ENCODE measurements at places on chromosomes 16 and 17.

DNA sequence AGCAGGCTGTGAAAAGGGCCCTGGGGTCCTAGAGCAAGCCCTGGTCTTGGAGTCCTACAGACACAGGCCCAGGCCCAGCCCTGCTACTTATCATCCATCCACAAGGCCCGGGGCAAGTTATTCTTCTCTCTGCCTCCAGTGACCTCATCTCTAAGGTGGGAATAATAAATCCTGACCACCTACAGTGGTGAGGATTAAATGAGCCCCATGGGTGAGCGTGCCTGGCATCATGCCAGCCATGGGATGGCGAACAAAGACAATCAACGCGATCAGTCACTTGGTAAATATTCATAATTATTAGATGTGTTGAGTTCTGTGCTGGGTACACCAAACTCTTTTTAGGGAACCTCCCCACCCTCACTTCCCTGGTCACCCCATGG, 5.5 kb downstream of the KRT15 start:
- DNase-seq, result no peak

DNA sequence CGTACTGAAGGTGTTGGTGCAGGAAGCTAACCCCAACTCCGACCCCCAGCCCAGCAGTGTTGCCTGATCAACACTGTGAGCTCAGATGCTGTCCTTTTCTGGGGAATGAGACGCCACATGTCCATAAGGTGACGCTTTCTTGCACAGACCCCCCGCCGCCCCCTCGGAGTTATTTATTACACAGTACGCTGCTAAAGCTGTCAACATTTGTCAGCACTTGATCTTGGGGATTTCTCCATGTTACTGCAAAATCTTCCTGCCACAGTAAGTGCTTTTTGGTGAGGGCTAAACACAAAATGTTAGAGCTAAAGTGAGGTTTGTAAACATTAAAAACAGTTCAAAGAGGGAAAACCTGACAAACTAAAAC, 15.9 kb downstream of the CMTM3 start:
- DNase-seq, result no peak

DNA sequence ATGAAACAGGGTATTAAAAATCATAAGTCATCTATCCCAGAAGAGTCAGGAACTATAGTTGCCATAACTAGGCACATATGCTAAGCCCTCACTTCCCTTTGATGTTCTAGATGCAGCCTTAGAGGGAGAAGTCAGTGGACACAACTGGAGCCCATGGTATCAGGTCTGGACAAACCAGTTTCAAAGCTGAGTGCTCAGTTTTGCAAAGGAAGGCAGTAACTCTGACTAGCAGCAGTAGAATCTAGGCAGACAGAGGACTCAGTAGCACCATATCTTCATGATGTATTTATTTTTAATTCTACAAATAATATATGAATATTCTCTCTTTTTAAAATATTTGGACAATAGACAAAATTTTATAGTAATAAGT, 11.7 kb upstream of the FAM20A start:
- no peak for DNase-seq

DNA sequence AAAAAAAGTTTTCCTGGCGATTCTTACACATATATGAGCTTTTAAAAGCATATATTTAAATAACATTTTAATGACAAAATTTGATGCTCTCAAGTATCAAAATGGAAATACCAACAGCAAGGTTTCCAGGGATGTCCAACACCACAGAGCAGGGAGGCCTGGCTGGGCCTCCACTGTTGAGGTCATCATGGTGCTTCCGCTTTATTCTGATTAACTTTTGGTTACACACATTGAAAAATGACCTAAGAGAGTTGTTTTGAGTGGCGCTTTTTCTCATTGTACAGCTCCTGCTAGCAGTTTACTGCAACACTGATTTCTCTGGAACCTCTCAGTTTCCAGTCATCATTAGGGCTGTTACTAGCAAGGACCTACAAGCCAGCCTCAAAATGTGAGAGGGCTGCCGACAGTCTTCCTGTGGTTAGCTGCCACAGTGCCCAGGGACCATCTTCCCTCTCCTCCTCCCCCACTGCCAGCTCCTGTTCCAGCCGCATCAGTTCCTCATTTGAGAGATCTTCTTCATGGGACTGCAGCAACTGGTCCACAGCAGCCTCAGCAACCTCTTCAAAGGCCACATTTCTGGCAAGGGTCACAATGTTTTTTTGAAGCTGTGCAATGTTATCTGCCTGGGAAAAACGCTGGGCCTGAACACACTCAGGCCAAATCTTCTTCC, 21.3 kb downstream of the DEF8 start:
- DNase-seq, result no peak

DNA sequence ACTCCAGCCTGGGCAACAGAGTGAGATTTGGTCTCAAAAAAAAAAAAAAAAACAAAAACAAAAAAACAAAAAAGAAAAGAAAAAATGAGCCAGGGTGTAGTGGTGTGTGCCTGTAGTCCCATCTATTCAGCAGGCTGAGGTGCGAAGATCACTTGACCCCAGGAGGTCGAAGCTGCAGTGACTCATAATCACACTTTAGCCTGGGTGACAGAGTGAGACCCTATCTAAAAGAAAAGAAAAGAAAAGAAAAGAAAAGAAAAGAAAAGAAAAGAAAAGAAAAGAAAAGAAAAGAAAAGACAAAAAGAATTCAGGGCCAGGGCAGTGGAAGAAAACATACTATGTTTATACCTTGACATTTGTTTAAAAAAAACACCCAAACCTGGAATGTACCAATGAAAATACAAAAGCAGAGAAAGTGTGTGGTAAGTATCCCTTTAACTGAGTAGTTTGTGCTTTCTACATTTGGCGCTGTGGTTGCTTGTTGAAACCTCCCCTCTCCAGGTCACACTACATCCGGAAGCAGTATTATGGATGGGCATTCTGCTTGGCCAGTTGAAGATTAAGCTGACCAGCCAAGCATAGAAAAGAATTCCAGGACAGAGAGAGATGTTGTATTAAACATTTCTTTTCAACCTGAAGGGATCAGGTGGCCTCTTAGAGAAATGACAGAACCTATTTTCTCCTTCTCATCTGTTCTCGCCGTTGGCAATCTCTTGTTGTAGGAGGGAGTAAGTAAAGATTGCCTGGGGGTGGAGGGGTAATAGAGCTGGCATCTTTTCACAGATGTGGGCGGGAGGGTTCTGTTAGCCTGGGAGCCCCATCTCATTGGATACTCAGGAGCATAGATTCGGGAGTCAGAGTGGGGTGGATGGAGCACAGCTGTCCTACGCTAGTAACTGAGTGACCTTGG, 12.1 kb upstream of the PRKCB start:
- no peak for DNase-seq

GRCh38 chr17:56291226-56291805, 138.0 kb downstream of the ANKFN1 start:
- DNase-seq, result no peak

- no peak for DNase-seq
Measured at GRCh38 chr16:24986512-24987303, 28.5 kb downstream of the ARHGAP17 start.

DNA sequence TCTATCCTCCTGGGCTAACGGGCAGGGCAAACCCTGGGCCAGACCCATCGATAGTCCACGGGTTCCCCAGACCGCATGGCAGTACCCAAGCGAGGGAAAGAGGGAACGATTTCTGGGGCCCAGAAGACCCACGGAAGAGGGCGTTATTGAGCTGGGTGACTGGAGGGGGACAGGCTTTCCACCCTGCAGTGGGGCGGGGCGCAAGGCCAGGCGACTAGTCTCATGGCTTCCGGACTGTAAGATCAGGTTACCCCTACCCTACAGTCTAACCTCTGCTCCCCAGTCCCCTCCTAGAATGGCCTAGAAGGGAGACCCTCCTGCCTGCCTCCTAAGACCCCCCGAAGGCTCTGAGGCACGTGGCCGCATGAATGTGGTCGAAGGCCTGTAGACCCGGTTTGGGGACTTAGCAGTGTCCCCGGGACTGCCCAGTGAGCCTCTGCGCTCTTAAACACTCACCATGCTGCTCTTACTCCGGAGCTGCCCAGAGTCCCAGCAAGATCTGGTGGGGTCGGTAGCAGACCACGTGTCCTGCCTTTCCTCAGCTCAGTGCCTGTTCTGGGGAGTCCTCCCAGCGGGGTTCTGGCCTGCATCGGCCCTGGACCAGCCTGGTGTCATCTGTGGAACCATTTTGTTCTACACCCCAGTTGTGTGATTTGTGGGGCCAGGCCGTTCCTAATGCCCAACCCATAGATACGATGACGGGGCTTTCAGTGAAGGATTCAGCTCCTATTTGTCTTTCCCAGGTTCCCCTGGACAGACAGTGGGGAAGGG, 13.2 kb upstream of the AURKB start:
- peak; percentile 46 for DNase-seq

DNA sequence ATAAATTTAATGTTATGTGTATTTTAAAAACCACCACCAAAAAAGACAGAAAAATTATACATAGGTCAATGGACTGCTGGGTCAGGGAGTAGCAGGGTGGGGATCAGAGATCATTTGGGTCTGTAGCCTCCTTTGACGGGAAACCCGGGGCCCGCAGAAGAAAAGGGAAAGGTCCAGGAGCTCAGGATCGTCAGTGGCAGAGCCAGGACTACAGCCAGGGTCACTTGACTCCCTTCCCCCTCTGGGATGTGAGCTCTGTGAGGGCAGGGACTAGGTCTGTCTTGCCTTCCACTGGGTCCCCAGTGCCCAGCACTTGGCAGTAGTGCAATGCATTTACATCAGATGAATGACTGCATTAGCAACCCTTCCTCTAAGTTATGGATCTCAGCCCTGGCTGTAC, 62.1 kb downstream of the TOM1L2 start:
- no peak for DNase-seq

- DNase-seq, result no peak
Measured at GRCh38 chr16:27414788-27415431, 12.9 kb downstream of the IL21R start.

- DNase-seq, result no peak
Measured at GRCh38 chr17:81404558-81405165, 9.4 kb downstream of the BAHCC1 start.

DNA sequence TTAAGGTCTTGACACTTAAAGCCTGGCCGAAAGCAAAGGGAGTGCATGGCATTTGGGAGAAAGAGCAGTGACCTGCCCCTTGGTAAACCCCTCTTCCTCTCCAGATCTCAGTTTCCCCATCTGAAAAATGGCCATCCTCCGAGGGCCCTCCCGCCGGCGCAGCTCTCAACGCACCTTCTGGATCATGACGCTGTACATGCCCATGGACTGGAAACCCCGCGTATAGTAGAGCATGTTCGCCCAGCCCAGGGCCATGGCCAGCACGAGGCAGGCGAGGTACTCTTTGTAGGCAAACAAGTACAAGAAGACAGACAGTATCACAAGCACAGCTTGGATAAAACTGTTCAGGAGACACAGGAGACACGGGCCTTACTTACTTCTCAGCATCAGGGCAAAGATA, 33.6 kb downstream of the TRPV3 start:
- no peak for DNase-seq

- no peak for DNase-seq
Measured at GRCh38 chr17:82880620-82881323, 41.0 kb upstream of the ZNF750 start.

- DNase-seq, result no peak
Measured at GRCh38 chr17:11351479-11351878, 110.5 kb downstream of the SHISA6 start.

GRCh38 chr17:1977583-1978395, 47.3 kb downstream of the RTN4RL1 start:
- no peak for DNase-seq

DNA sequence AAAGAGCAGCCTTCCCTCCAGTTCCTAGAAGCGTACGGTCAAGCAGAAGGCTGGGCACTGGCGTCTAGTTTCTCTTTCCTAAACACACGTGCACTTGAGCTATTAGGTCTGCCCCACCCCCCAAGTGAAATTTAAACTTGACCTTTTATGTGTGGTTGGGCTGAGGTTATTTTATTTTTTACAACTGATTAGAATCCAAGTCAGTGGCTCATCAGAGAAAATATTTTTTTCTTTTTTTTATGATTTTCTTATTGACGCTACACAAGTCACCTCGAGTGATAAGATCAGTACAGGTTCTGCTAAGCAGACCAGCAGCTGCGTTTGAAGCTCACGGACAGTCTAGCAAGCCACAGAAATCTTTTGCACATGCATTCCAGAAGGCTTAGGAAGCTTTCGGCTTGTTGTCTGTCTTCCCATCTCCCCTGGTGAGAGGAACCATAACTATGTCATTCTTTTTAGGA, 95.1 kb downstream of the ZFHX3 start:
- DNase-seq, result no peak

DNA sequence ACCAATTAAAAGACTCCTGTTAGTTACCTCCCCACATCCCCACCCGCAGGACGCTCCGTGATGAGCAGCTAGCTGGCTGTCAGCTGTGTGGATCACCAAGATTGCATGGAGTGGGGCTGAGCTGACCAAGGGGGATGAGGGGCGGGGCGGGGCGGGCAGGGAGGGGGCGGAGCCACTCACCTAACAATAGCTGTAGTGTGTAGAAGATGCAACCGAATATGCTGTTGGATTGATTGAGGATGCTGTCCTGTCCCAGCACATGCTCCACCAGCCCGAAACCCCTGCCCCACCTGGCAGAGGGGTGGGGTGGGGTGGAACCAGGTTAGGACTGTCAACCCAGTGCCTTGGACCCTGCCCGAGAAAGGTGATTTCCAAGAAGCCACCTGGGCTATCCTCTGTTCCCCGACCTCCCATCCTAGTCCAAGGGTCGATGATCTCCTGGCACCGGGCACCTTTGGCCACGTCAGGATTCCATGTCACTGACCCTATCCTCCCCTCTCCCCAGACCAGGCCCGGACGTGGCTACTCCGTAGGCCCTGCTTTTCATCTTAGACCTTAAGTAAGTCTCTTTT, 1.4 kb downstream of the VKORC1 start:
- DNase-seq, result no peak

GRCh38 chr17:731644-732066, 741 bp upstream of the TLCD3A start:
- no peak for DNase-seq

GRCh38 chr16:36336-36984, 16.9 kb downstream of the POLR3K start:
- no peak for DNase-seq

- no peak for DNase-seq
Measured at GRCh38 chr17:82892899-82893565, 53.2 kb upstream of the ZNF750 start.

DNA sequence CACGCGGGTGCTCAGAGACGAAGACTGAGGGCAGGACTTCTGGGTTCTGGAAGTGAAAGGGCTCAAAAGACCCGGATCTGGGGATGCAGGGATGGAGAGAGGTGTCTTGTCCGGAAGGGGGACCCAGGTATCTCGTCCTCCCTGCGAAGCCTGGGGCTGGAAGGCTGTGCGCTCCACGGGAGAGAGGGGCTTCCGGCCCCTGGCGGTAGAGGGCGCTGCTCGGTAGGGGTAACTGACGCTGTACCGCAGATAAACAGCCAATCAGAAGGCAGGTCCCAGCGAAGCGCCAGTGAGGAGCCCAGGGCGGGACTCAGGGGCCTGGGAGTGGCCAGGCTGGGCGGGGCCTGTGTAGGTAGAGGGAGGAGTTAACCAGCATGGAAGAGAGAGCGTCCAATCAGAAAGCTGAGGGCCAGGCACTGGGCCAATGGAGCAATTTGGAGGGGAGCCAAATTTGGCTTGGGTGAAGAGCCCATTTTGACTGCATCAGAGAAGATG, 804 bp downstream of the TGFB1I1 start:
- DNase-seq, result peak; percentile 67
